Activated CD4-positive, alpha-beta memory T cell treated with anti-CD3 and anti-CD28 coated beads for 36 hours (primary cell): ENCODE measurements at places on chromosomes 3 and 15.

DNA sequence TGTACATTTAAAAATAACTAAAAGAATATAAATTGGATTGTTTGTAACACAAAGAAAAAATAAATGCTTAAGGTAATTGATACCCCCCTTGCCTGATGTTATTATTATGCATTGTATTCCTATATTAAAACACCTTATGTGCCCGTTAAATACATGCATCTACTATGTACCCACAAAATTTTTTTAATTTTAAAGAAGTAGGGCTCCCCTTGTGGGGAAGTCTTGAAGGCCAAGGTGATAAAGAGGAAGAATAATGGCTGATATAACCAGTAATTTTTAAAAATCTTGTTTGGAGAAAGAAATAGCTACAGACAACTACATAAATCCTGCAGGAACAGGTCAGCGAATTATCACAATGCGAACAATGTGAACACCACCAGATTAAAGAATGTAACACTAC is 451.7 kb upstream of the ARHGEF26 start:
- no peak for DNase-seq

DNA sequence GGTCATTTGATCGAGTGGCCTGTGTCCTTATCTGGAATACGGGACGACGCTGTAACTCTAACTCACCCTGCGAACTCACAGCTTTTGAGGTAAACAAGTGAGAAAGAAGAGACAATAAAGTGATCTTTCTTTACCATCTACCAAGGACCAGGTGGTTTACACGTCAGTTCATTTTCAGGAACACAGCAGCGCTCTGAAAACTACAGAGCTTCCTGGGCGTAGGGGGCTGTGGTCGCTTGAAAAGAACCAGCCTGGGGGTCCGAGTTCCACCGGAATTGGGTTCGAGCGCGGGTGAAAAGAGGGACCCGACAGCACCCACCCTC is 357 bp downstream of the KIAA1143 start:
- DNase-seq, result peak; percentile 11

GRCh38 chr15:35444557-35445204 is 101.3 kb downstream of the DPH6 start:
- no peak for DNase-seq

- DNase-seq, result no peak
These were observed 284.8 kb upstream of the CTNNB1 start for GRCh38 chr3:40914475-40914874.

DNA sequence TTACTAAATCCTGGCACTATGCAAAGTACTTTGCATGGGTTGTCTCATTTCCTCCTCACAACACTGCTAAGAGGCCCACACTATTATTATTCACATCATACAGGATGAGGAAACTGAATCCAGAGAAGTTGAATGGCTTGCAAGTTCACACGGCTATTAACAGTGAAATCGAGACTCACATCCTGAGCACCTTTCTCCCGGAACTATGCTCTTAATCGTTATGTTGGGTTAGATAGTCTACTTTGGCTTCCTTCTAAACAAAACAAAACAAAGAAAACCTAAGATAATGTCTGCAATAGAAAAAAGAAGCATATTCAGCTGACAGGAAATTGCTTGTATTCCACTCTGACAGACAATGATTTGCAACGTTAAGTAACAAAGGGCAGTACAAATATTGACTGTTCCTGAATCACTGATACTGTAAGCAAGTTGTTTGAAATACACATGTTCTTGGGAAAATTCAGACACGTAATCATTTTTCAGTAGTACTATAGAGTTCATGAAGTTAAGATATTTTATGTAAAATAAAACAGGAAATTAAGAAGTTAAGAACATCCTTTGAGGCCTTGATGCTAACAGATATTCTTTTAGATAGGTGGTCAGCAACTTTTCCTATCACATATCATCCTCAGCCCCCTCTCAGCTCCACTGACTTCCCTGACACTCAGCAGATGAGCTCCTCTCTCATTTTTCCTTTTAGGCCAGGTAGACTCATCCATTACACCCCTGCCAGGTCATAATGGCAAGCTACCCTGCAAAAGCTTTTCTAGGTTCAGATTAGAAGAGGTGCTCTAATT is 40.7 kb downstream of the C2CD4B start:
- DNase-seq, result no peak

DNA sequence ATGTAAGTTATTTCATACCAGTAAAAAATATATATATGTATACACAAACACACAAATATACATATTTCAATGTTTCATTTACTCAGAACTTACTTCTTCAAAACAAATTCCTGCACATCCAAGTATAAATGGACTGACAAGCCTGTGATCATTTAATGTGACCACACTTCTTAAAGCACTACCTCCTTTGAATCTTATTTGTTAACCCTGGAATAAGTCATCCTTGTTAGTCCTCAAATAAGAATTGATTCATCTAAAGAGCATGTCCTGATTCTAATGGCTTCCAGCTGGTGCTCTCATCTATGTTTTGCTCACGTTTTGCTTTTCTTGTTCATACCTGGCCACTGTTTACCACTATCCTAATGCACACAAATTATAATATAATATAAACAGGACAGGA is 103.9 kb upstream of the UBP1 start:
- no peak for DNase-seq

GRCh38 chr3:15601046-15601398 is 347 bp downstream of the HACL1 start:
- no peak for DNase-seq

DNA sequence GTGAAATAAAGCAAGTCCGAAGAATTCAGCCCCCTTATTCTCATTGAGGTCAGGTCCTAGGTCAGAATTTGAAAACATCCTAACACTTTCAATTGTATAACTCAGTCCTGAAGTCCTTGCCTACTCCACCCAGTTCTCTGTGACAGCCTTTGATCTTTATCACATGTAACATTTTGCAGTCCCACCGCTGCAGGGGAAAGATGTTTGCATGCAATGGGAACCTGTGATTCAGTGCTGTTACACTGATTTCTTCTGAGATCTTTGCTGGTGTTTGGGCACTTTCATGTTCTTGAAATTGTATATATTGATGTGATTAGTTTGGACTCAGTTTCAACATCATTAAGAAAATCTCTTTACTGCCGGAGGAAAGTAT is 18.0 kb upstream of the SECISBP2L start:
- peak; percentile 25 for DNase-seq

- DNase-seq, result no peak
These were observed 49.6 kb downstream of the SCN5A start for GRCh38 chr3:38599886-38600285.

GRCh38 chr3:73499787-73500186 is 125.0 kb downstream of the PDZRN3 start:
- DNase-seq, result no peak

DNA sequence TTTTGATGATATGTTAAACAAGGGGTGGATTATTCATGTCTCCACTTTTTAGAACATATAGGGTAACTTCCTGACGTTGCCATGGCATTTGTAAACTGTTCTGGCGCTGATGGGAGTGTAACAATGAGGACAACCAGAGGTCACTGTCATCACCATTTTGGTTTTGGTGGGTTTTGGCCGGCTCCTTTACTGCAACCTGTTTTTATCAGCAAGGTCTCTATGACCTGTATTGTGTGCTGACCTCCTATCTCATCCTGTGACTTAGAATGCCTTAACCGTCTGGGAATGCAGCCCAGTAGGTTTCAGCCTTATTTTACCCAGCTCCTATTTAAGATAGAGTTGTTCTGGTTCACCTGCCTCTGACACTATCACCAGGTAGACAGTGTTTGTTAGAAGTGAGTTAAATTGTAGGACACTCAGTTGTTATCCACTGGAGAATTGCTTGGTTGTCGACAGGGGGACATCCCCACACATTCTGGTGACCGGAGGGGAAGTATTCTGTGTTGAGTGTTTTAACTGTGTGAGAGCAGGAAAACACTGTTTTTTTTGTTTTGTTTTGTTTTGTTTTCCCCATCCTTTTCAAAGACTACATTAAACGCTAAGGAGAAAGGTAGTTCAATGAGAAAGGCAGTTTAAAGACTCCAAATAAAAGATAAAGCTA is 36.9 kb upstream of the SKIL start:
- DNase-seq, result no peak

DNA sequence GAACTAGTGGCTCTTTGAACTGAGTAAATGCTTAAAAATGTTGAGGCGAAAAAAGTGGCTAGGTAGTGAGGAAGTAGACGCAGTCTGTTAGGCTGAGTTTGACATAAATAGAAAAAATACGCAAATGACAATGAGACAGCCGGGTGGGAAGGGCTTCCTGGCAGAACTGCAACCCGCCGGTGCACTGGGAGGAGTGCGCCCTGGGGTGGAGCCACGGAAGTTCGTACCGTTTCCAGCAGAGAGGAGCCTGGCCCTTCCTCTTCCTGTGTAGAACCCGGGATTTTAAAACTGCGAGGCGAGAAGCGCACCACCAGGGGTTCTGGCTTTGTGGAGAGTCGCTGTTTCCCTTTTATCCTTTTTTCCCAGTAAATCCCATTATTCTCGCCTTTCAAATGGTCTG is 602.6 kb downstream of the PYDC2 start:
- DNase-seq, result no peak

- DNase-seq, result no peak
These were observed 54.0 kb upstream of the EIF1B start for GRCh38 chr3:40255532-40255931.

DNA sequence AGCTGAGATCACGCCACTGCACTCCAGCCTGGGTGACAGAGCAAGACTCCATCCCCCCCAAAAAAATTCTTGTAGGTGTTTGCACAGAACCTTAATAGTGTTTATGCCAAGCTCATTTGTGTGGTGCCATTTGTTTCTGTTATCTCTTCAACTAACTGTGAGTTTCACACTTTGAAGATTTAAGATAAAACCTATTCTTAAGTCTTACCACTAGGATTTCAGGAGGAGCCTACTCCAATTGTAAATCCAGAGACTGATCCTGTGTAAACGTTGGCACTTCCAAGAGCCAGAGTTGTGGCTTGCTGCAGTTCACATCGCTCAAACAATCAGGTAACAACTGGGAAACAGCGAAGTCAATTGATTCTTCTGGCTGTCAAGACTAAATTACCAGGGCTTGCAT is 242.4 kb upstream of the SATB1 start:
- DNase-seq, result no peak

- DNase-seq, result no peak
These were observed 1.7 kb upstream of the PHGR1 start for GRCh38 chr15:40349163-40349562.

- peak; percentile 45 for DNase-seq
These were observed 106.2 kb downstream of the DGKG start for GRCh38 chr3:186255703-186256331.

DNA sequence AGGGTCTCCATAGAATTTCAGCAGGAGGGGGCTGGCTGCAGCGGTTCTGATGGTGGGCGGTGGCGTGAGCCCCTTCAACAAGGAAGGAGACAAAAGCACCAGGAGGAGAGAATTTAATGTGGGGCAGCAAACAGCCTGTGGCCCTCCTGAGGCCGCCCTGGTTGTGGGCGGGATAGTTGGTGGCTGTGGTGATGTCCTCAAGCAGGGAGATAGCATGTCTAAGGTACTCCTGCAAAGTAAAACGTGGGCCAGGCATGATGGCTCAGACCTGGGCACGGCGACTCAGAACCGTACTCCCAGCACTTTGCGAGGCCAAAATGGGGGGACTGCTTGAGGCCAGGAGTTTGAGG is 94.0 kb downstream of the LRRK1 start:
- no peak for DNase-seq
